ENCODE measurements at places on chromosomes 16 and 17.
A peak's percentile ranks its signal among the peaks of the same experiment; 100 is the strongest.

DNA sequence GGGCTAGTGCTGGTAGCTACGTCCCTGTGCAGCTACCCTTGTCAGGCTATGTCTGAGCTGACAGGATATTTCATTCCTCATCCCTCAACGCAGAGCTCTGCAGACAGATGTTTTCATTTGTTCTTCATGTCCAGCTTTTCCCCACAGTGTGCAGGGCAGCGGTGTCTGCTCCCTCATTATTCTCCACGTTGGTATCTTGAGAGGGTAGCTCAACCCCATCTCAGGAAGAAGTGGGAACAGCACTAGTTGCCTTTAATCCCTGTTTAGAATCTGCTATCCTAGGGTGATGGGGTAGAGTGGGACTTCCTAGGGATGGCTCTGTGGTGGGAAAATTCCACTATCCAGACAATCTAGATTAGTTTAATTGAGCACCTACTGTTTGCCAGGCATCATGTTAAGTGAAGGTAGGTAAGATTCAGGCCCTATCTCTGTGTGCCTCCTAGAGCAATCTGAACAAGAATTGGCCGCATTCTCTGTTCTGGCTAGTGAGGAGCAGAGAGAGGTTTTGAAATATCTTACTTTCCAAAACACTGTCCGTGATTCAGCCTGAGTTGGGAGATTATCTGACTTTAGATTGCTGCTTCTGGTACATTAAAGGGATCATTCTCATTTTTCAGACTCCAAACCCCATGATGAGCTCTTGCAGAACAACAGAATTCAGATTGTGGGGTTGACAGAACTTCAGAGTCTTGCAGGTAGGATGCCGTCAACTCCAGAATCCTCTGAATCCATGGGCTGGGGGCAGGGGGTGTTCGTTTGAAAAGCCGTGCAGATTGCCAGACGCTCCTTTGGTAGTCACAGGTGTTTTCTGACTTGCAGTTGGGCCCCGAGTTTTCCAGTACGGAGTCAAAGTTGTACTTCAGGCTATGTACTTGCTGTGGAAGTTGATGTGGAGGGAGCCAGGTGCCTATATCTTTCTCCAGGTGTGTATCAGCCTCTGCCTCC lies 963 bp downstream of the ALG1 start:
- no peak for DNase-seq

- DNase-seq = peak; percentile 81
These were observed at the start of gene DBF4B for GRCh38 chr17:44708401-44709263. Gene DBF4B, plus strand, starts transcription at chr17:44708665. Its CDS starts 156 bp downstream, at chr17:44708821.

DNA sequence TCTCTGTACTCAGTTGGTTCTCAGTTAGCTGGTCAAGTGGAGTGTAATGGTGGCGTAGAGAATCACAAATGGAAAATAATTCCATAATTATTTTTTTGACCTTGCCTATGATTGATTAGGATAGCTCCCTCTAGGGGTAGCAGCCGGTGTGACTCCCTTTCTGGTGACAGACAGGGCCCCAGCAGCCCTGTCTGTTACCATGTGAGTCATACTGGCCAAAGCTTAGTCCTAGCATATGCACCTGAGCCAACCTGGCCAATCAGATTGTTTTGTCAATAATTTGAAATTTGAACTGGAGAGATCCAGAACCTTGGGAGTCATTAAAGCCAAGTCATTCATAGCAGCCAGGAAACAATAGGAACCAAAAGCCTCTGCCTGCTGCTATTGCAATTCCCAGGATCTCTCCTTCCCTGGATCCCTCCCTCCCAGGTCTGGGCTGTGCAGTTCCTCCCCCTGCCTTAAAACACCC lies 5.6 kb downstream of the PNPO start:
- DNase-seq = peak; percentile 68

- DNase-seq = no peak
These were observed 113.8 kb downstream of the MSI2 start for GRCh38 chr17:57370037-57370581.

- no peak for DNase-seq
These were observed 54.6 kb upstream of the TBX2 start for GRCh38 chr17:61345061-61345460.

GRCh38 chr17:67241719-67242341 lies 3.2 kb downstream of the HELZ start:
- no peak for DNase-seq

GRCh38 chr17:80545499-80545826 lies 825 bp downstream of the RPTOR start:
- no peak for DNase-seq

GRCh38 chr17:69122065-69122464 lies 19.6 kb downstream of the ABCA6 start:
- DNase-seq = no peak

DNA sequence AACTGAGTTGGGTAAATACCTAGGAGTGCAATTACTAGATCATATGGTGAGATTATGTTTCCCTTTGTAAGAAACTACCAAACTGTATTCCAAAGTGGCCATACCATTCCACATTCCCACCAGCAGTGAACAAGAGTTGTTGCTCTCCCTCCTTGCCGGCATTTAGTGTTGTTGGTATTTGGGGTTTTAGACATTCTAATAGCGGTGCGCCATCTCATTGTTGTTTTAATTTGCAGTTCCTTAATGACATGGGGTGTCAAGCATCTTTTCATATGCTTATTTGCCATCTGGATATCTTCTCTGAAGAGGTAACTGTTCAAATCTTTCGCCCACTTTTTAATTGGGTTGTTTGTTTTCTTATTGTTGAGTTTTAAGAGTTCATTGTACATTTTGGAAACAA lies 164.2 kb upstream of the LHX1 start:
- DNase-seq = no peak

DNA sequence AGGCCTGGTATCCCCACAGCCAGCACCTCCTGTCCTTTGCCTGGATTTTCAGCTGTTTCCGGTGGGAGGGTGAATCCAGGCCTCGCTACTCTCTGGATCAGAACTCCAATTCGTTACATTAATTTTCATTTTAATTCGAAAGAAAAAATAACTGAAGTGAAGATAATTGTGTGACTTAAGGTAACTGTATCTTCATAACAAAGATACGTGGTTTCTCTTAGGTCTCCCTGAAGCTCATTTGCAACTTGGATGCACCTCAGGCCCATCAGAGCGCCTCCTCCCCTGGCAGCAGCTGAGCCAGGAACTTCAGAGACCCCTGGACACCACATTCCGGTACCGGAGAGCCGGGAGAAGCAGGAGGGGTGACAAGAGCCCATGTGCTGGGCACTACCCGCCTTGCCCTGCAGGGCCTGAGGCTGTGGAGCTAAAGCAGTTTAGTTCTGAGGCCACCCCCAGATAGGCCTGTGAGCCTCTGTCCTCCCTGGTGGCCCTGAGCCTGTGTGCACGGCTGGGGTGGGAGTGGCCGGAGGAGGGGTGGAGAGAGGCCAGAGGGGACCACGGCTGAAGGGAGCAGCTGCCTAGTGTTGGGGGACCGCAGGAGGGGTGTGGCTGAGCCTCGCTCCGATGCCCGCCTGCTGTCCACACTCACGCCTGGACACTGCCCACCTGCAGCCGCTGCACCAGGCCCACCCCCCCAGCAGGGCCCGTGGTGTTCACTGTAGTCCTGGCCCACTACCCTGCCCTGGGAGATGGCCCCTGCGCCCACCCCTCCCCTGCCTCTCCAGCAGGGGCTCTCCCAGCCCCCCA lies 11.4 kb upstream of the DUS1L start:
- DNase-seq = no peak

GRCh38 chr16:1523581-1524245 lies 9.8 kb upstream of the TMEM204 start:
- no peak for DNase-seq

DNA sequence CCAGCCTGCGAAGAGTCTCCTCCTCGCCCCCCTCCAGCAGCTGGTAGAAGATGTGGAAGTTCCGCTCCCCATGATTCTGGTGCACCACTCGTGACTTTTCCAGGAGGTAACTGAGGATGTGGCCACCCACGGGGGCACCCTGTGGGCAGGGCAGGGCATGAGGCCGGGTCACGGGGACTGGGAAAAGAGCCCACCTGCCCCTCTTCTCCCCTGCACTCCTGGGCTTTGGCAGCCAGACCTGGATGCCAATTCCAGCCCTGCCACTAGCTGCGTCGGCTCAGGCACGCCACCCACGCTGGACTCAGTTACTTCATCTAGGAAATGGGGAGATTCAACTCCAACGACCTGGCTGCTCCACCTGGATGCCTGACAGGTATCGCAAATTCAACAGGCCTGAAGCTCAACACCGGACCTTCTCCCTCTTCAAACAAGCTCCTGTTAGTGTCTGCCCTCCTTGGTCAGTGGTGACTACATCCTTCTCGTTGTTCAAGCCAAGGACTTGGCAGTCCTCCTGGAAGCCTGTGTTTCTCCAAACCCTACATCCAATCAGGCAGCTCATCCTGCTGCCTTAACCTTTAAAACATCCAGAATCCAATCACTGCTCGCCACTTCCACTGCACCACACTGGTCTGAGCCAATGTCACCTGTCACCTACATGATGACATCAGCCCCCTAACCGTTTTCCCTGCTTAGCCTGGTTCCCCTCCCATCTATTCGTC lies 11.6 kb downstream of the MYO1C start:
- no peak for DNase-seq

DNA sequence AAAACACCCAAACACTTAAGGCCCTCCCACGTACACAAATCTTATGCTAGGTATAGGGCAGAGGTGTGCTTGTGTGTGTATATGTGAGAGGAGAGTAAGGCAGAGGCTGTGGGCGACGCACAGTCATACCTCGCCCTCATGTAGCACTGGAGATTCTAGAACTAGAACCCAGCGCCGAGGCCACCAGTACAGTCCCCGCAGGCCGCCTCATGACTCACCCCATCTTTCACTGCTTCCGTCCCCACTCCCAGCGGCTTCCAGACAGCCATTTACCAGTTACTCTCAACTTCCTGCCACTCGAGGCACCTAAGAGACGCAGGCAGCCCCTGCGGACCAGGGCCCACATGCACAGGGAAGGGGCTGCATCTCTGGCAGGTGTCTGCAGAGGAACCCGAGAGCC lies 23.2 kb upstream of the CYTH1 start:
- peak; percentile 51 for DNase-seq

DNA sequence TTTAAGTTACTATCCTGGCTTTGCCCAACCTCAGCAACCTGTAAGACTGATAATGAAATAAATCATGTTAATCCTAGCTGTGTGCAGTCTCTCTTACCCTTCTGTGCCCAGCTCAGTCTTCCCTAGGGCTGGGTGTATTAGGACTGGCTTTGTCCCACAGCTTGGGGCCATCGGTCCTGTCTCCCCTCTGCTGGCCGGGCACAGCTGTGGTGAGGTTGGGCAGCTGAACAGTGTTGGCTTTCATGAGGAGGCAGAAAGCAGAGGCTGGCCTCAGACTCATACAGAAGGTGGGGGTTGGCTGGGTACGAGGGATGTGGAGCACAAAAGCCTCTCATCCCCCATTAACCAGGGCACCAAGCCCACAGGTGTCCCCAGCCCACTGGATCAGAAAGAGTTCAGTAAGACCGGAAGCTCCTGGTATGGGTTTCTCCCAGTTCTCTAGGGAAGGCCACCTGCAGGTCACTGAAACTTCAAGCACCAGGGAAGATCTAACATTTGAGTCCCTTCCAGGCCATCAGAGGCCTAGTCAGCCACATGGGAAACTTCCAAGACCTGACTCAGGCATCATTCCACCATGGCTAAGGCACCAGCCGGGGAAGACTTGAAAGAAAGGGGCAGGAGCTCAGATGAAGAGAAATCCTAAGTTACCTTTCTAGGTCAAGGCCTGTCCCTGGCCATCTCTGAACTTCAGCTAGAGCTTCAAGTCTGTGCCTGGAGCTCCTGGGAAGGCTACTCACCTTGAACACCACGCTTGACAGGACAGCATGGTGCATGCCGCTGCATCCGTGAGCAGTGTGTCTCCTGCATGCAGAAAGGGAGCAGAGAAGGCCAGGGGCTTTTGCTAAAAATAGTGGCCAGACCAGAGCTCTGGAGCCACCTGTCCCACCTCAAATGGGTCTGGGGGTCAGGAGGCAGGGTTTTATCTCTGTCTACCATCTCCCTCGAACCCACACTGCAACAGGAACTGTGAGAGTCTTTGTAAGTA lies 8.8 kb downstream of the CNP start:
- DNase-seq = no peak

DNA sequence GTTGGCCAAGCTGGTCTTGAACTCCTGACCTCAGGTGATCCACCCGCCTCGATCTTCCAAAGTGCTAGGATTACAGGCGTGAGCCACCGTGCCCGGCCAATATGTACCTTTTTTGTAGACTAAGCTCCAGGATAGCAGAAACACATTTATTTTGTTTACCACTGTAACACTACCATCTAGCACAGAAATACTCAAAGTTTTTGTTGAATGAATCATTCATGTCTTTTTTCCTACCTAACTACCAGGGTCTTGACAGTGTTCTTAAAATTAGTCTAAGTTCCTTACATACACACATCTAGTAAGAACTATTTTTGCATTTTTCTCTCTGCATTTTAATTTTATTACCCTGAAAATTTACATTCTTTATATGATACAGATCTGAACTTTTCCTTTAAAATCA lies 44.4 kb downstream of the AKAP10 start:
- no peak for DNase-seq

GRCh38 chr17:42679492-42680330 lies 1.9 kb downstream of the CCR10 start:
- peak; percentile 79 for DNase-seq

All from CD4-positive, alpha-beta T cell treated with Interferon gamma for 1 hour (primary cell).